ENCODE measurements at places on chromosomes 11 and 22.

GRCh38 chr22:43308060-43308830 lies 34.9 kb downstream of the SCUBE1 start:
- DNase-seq, result no peak

GRCh38 chr11:2929950-2930703 lies 907 bp upstream of the PHLDA2 start:
- peak; percentile 56 for DNase-seq

GRCh38 chr22:31083923-31084810 lies 3.0 kb downstream of the SMTN start:
- DNase-seq, result no peak

GRCh38 chr11:73280626-73281025 lies 8.5 kb downstream of the P2RY6 start:
- DNase-seq, result no peak

GRCh38 chr11:61270354-61271076 lies 24.6 kb downstream of the VWCE start:
- peak; percentile 87 for DNase-seq

DNA sequence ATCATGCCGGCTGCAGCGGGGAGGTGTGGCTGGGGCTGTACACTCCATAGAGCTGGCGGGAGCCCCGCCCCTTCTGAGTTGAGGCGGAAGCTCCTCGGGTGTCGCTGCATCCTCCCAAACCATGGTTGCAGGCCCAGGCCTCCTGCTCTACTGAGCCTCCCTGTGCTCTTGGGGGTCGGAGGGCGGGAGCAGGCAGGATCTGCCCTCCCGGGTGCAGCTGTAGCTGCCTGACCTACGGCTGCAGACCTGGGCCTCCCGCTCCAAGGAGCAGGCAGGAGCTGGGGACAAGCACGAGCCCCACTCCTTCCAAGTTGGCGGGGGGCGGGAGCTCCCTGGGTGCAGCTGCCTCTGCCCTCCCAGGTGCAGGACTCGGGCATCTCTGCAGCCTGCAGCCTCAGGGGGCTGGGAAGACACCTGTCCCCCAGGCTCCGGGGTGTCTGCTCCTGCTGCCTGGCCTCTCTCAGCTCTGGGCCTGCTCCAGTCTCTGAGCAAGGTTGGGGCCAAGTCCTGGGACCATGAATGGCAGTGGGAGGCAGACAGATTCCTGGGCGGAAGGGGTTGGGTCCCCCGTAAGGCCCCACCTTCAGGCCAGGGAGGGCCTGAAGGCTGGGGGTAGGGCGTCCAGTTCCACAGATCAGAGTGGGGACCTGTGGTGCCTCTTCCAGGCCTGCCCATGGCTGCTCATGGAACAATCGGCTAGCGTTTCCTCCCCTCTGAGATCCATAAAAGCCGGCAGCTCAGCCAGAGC lies 46.4 kb upstream of the SC5D start:
- no peak for DNase-seq

DNA sequence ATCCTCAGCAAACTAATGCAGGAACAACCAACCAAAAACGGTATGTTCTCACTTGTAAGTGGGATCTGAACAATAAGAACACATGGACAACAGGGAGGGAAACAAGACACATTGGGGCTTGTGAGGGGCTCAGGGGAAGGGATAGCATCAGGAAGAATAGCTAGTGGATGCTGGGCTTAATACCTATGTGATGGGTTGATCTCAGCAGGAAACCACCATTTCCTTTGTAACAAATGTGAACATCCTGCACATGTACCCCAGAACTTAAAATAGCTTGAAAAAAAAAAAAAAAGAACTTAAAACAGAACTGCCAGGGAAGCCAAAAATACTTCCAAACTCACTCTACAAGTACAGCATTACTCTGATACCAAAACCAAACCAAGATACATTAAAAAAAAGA lies 33.8 kb downstream of the CASP4 start:
- no peak for DNase-seq

DNA sequence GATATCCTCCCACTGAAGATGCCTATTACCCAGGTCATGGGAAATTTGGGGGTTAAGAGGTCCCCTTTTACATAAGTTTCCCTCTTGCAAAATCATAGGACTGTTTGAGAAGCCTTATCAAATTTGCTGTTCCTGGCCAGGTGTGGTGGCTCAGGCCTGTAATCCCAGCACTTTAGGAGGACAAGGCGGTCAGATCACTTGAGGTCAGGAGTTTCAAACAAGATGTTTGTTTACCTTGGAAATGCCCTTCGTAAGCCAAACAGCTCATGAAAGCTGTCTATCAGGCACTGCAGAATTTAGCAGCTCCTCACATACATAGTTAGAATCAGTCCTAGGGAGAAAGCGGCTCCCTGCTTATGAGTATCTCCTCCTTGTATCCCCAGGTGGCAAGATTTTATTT lies 4.9 kb upstream of the EI24 start:
- DNase-seq, result no peak

DNA sequence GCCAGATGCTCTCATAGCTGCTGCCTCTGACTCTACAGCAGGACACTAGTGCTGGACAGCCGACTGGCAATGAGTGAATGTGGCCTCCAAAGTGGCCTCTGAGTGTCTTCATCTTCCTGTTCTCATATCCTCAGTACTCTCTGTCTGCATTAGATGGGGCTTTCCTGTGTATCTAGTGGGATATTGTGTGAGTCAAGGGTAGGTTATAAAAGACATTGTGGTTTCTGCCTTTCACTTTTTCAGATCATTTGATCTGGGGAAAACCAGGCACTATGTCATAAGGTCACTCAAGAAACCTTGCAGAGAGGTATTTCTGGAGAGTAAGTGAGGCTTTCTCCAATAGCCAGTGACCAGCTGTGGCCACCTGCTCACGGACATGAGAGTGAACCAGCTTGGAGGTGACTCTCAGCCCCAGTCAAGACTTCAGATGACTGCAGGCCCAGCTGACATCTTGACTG lies 333.6 kb upstream of the NCAM1 start:
- peak; percentile 6 for DNase-seq

DNA sequence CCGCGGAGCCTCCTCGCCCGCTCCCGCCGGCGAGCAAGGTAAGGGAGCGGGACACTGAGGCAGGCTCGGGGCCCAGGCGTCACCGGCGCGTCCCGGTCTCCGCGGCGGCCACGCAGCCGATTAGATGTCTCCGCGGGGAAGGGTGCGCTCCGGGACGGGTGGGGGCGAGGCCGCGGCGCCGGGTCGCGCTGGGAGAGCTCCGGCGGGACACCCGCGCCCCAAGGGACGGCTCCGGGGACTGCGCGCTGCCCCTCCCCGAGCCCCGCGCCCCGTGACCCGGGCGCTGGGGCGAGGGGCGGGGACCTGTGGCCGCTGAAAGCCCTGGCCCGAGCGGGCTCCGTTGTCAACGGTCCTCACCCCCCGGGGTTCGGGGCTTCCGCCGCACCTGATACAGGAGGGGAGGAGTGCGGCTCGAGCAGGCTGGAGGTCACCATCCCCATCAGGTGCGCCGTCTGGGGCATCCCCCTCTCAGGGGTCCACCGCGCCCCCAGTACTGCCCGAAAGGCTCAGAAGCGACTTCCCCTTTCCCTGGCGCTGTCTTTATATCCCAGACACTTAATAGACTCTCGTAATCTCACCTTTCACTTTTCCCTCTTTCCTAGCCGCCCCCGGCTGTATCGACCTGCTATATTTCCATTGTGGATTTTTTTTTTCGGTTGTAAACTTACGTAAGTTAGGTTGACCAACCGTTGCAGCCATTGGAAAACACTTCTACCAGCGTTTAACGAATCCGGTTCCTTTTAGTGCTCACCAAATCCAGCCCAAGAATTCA lies 573 bp downstream of the PPFIA1 start:
- peak; percentile 25 for DNase-seq

GRCh38 chr22:45966895-45967365 lies 10.0 kb downstream of the WNT7B start:
- no peak for DNase-seq

DNA sequence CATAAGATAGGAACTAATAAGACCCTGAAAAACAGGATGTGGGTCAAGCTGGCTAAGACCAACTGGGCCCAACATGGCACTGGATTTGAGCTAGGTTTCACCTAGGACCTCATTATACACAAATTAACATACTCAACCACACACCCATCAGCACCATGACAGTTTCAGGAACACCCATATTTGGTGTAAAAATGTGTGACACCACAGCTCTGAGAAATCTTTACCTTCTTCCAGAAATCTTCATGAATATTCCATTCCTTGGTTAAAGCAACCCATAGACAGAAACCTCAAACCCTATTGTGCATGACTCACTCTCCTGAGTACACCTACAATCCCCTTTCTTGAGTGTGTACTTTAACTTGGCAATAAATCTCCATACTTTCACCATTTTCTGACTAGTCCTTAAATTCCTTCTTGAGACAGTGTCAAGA lies 378.8 kb downstream of the DYNC2H1 start:
- DNase-seq, result peak; percentile 43

DNA sequence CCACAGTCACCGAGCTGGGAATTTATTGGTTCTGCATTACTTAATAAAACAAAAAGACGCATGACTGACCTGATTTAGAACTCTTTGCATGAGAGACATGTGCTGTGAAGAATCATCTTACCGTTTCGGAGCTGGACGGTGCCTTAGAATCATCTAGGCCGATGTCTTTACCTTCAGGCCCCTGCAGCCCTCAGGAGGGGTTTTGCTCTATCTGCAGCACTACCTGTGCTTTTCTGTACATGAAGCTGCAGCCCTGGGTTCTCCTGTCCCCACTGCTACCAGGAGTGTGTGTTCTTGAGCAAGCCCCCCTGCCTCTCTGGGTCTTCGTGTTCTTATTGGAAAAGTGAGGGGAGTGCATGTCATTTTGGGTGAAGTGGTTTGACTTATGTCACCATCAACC lies 94.0 kb upstream of the OR4B1 start:
- DNase-seq, result no peak

DNA sequence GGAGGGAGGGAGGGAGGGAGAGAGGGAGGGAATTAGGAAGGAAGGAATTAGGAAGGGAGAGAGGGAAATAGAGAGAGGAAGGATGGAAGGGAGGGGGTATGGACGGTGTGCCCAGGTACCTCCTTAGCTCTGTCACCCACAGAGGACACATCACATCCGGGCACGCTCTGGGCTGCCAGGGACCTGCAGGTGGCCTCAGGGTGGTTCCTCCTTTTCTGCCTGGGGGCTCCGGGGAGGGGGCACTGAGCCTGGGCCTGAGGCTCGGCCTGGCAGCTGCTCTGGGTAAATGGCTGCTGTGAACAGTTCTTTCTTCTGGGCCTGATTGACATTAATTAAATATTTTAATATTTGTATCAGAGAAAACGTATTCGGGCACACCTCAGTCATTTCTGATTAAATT lies 733.5 kb downstream of the BRD1 start:
- DNase-seq, result no peak

DNA sequence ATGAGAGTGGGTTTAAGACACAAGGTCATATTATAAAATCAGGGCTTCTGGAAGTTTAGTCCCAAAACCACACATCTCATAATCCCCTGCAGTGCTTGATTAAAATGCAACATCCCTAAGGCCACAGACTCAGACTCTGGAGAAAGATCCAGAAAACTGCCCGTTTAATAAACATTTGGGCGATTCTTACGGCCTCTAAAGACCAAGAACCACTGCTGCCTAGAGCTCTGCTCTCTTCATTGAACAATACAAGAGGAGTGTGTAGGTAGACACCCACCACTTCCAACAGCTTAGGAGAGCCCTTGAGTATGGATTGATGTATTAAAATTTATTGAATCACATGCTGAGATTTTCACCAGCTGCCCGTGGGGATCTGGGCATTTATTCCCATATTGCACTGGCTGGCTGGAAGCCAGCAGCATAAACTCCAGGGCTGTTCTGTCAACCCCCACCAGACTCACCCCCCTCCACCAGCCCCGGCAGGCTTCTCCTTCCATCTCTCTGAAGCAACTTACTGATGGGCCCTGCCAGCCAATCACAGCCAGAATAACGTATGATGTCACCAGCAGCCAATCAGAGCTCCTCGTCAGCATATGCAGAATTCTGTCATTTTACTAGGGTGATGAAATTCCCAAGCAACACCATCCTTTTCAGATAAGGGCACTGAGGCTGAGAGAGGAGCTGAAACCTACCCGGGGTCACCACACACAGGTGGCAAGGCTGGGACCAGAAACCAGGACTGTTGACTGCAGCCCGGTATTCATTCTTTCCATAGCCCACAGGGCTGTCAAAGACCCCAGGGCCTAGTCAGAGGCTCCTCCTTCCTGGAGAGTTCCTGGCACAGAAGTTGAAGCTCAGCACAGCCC lies 749 bp upstream of the BEST1 start:
- peak; percentile 44 for DNase-seq

Measured in activated CD4-positive, alpha-beta T cell treated with anti-CD3 and anti-CD28 coated beads, Interleukin-2, amount 50 U/mL, for 16 hours (primary cell).